Naive thymus-derived CD8-positive, alpha-beta T cell (primary cell): ENCODE measurements at places on chromosomes 2 and 18.

DNA sequence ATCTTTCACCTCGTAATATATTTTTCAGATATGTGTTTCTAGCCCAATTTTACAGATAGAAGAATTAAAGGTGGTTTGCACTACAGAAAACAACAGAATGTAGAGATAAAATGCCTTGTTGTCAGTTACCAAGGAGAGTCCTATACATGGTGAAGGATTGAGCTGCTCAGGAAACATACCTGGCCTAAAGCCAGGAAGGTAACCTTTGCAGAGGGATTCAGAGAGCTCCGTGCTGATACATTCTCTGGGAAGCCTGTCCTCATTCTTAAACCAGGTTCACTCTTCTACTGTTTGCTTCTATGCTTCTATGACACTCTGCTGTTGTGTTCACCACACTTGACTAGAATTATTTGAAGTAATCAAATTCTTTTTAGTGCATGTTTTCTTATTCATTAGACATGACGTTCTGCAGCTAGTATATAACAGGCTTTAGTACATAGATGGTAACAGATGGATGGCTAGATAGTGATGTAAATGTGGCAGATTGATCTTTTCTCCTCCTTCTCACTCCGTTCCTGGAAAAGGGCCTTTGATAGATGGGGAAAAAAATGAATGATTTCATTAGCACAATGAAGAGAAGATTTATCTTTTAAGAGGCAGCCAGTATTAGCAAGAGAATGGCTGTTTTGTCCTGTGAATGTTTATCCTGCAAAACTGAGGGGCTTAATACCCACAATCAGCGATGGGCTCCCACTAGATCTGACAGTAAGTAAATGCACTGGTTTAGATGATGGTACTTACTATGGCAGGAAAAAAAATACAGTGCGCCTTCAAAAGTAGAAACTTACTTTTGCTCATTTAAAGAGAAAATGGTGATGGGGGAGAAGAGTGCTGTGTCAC, 589.6 kb upstream of the FAM98A start:
- no peak for DNase-seq

GRCh38 chr2:197926673-197927072, 122.3 kb downstream of the PLCL1 start:
- no peak for DNase-seq

DNA sequence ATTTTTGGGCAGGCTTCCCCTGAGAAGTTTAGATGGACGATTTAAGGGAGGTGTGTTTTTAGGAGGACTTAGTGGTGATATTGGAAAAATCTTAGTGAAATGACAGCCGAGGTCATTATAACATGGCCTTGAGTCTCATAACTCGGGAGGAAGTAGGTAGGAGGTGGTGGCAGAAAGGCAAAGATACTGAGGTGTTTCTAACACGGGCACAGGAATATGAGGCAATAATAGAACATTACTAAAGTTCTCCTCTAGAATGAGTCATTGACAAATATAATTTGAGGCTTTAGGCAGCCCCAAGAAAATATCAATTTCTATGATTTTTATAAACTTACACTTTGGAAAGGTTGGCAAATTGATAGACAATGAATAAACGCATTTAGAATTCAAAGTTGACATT, 146.1 kb upstream of the ZEB2 start:
- DNase-seq, result no peak

DNA sequence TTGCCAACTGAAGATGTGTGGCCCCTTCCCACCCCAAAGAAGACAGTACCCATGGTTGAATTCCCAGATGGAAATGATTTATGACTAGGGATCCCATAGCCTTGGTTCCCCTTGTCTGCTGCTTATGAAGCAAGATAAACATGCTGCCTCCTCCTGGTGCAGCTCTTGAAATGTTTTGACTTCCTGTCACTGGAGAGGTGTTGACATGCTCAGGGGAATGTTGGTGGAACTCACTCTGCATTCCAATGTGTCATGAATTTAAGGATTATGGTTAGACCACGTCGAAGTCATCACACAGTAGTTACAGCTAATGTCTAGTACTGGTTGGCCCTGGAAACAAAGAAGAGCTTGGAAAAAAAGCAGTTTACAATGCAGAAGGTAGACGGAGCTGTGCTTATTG, 69.0 kb upstream of the FAM110C start:
- DNase-seq, result no peak

GRCh38 chr2:70937866-70938585, 2.3 kb downstream of the ATP6V1B1 start:
- DNase-seq, result no peak

DNA sequence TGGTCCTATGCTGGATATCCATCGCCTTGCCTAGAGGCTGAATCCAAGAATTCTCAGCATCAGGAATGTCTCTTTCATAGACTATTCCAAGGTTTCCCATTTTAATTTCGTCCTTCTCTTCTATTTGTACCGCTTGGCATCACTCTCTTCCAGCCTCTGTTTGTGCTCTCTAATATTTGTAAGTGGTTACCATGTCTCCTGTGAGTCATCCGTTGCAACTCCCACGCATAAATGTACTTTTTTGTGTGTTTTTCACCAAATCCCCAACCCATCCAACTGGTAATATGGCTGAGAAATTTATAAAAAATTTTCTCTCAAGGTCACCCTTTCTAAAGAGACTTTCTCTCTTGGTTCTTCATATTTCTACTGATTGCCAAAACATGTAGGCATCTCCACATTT, 21.8 kb downstream of the COLEC12 start:
- no peak for DNase-seq

GRCh38 chr2:112008910-112009485, 46.1 kb upstream of the TMEM87B start:
- DNase-seq, result no peak

DNA sequence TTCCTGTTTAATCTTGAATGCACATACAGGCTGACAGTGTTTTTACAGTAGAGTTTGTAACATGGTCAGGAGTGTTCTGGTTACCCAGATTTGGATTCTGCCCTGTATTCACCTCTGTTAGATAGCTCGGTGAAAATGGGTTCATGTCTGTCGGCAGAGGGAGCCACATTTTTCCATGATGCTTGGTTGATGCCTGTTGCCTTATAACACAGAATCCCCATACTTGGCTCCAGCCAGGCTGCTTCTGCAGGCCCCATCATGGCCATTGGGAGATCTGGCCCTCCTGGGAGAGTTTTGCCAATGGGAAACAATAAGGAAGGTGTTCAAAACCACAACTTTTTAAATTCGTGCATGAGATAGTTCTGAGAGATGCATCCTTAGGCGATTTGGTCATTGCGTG, 78.1 kb downstream of the WDSUB1 start:
- no peak for DNase-seq

GRCh38 chr2:205034034-205034433, 488.8 kb downstream of the PARD3B start:
- no peak for DNase-seq

DNA sequence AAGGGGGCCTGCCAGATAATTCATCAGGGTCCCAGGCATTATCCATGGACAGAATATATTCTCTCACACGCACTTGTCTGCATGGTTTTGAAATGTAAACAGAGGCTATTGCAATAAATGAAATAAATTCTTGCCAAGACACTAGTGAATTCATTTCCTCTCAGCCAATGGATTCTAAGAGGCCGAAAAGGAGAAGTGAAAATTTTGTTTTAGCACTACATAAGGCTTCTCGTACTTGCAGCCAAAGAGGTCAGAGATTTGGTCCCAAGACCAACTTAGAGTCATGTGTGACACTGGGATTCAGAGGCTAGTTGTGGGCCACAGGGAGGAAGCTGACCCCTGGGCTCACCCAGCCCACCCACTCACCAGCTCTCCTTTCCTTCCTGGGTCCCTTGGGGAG, 184.1 kb upstream of the GLI2 start:
- DNase-seq, result no peak

GRCh38 chr2:40914666-40915065, 462.8 kb upstream of the SLC8A1 start:
- DNase-seq, result no peak

- no peak for DNase-seq
Measured at GRCh38 chr2:106816974-106817373, 69.0 kb downstream of the ST6GAL2 start.

DNA sequence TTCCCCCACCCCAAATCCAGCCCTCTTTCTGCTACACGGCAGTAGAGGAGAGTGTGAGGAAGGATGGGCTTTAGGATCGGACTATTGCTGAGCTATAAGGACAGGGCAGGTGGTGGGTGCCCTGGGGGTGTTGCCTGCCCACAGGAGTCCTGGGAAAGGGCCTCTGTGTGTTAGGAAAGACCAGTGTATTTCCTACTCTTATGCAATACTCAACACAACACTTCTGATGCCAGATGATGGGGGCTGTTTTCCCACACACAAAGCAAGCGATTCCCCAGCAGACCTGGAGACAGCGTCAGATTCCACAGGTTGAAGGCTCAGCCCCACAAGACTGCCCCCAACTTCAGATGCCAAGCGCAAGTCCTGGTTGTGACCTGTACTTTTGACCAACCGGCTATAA, 91.0 kb upstream of the LCLAT1 start:
- DNase-seq, result no peak

- DNase-seq, result no peak
Measured at GRCh38 chr2:46241344-46241743, 55.9 kb upstream of the EPAS1 start.

- DNase-seq, result no peak
Measured at GRCh38 chr2:161170958-161171932, 11.0 kb downstream of the TANK start.

- DNase-seq, result no peak
Measured at GRCh38 chr18:59605633-59606192, 91.5 kb downstream of the CCBE1 start.

DNA sequence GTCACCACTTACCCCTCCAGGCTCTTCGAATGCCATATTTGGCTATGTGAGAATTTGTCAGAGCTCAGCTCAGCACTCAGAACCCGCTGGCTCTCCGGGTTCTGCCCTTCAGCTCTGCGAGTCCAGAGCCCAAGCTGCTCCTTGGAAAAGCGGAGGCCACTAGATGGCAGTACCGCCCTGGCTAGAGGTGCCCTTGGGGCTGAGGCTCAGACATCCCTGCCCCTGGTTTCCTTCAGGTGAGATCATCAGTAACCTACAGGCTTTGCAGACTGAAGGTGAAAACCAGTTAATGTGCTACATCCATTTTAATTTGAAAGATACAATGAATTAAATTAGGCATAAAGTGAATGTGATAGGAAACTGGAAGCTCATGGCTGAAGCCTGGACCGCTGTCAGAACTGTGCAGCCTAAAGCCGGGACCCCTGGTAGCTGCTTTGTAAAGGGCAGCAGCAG, 285.6 kb downstream of the AGAP1 start:
- peak; percentile 28 for DNase-seq

DNA sequence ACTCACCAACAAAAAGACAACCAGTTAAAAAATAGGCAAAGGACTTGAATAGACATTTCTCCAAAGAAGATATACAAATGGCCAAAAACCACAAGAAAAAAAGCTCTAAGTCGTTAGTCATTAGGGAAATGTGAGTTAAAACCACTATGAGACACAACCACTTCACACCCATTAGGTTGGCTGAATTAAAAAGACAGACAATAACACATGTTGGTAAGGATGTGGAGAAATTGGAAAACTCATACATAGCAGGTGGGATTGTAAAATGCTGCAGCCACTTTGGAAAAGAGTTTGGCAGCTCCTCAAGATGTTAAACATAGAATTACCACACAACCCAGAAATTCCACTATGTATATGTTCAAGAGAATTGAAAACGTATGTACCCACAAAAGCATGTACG, 117.6 kb upstream of the SPATS2L start:
- DNase-seq, result no peak
